ENCODE measurements at places on chromosomes 7 and 10. TPM values are rescaled to one million over a fixed set of nuclear protein-coding genes. Genes with fewer than 3 reads are reported as not detected.

The TMEM176B gene
- total RNA-seq = not detected

The LRRC18 gene
- not detected for total RNA-seq

The PLEKHS1 gene
- total RNA-seq = under 0.01 TPM

The OR2A12 gene
- total RNA-seq = not detected

Data from vein endothelial cell (primary cell).